ENCODE measurements at places on chromosomes 4 and X. TPM values are rescaled to one million over a fixed set of nuclear protein-coding genes. Genes with fewer than 3 reads are reported as not detected.

The ARHGAP6 gene
- total RNA-seq: 22.3 TPM

The TEX13C gene
- total RNA-seq: not detected

The RAB40A gene
- 4.3 TPM for total RNA-seq

The SLC25A53 gene
- total RNA-seq: 11.4 TPM

- H3K4me1 ChIP-seq: peaks cover 26% of the 10 kb centered on the region
- H3K27me3 ChIP-seq: no peaks in the 10 kb centered on the region
- no peaks in the 10 kb centered on the region for H3K36me3 ChIP-seq
- peak overlapping the region; percentile 14 for H3K4me3 ChIP-seq
- no peak for DNase-seq
Observed at GRCh38 chr4:120071192-120071795, 4.6 kb upstream of the MAD2L1 start.

- DNase-seq: no peak
- no peak overlapping the region for H3K27ac ChIP-seq
- no peaks in the 10 kb centered on the region for H3K27me3 ChIP-seq
- H3K4me1 ChIP-seq: peaks cover 20% of the 10 kb centered on the region
Observed at GRCh38 chr4:142778430-142778829, 67.7 kb downstream of the INPP4B start.

- no peaks in the 10 kb centered on the region for H3K4me1 ChIP-seq
- no peak for DNase-seq
- H3K27me3 ChIP-seq: no peaks in the 10 kb centered on the region
- no peak overlapping the region for H3K4me3 ChIP-seq
- no peak overlapping the region for H3K27ac ChIP-seq
Observed at GRCh38 chr4:7007142-7007907, 35.8 kb upstream of the TADA2B start.

- no peaks in the 10 kb centered on the region for H3K4me1 ChIP-seq
- H3K27ac ChIP-seq: no peak overlapping the region
- H3K36me3 ChIP-seq: no peaks in the 10 kb centered on the region
- no peak for DNase-seq
- no peaks in the 10 kb centered on the region for H3K27me3 ChIP-seq
Observed at GRCh38 chrX:39670281-39670680, 427.5 kb downstream of the BCOR start.

- no peaks in the 10 kb centered on the region for H3K36me3 ChIP-seq
- H3K27ac ChIP-seq: no peak overlapping the region
- H3K4me1 ChIP-seq: no peaks in the 10 kb centered on the region
- no peak overlapping the region for H3K4me3 ChIP-seq
Observed at GRCh38 chr4:175536852-175537453, 275.1 kb downstream of the GPM6A start.

DNA sequence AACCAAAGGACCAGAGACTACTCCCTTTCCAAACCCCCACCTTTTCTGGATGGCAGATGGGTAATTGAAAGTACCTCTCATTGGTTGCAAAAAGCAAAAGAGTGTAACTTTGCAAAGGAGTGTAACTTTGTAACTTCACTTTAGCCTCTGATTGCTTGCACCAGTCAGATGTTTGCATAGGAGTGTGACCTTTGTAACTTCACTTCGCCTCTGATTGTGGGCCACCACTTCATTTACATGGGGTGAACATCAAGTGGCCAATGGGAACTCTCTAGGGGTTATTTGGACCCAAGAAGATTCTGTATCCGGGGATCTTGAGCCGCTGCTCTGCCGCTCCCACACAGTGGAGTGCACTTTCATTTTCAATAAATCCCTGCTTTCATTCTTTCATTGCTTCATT is 9.9 kb upstream of the SLC25A43 start:
- no peak overlapping the region for H3K27ac ChIP-seq
- H3K4me1 ChIP-seq: no peaks in the 10 kb centered on the region
- H3K36me3 ChIP-seq: no peaks in the 10 kb centered on the region
- H3K4me3 ChIP-seq: peak overlapping the region; percentile 14
- DNase-seq: no peak

All from thoracic aorta (tissue), 2 donors.